ENCODE measurements at places on chromosomes 12 and 14.

- DNase-seq, result no peak
Observed at GRCh38 chr14:95500201-95500681, 16.2 kb downstream of the SYNE3 start.

GRCh38 chr12:87054226-87054625 lies 798.0 kb upstream of the MGAT4C start:
- DNase-seq, result no peak

GRCh38 chr12:31958569-31959160 lies 550 bp upstream of the RESF1 start:
- no peak for DNase-seq

DNA sequence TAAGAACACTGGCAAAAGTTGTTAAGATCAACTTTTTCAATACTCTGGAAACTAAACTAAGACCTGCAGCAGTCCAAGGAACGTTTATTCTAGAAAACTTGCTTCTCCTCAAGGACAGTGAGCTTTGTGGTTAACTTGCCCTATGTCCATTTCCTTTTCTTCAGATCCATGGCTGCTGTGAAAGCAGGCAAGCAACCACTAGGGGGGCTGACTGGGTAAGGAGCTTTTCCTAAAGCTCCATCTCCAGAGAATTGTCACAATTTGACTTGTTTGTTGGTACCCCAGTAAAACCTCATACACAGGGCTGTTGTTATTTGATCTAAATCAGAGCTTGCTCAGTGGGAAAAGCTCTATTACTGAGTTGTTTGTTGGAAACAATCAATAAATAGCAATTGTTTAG lies 10.1 kb upstream of the RPL10L start:
- DNase-seq, result no peak

DNA sequence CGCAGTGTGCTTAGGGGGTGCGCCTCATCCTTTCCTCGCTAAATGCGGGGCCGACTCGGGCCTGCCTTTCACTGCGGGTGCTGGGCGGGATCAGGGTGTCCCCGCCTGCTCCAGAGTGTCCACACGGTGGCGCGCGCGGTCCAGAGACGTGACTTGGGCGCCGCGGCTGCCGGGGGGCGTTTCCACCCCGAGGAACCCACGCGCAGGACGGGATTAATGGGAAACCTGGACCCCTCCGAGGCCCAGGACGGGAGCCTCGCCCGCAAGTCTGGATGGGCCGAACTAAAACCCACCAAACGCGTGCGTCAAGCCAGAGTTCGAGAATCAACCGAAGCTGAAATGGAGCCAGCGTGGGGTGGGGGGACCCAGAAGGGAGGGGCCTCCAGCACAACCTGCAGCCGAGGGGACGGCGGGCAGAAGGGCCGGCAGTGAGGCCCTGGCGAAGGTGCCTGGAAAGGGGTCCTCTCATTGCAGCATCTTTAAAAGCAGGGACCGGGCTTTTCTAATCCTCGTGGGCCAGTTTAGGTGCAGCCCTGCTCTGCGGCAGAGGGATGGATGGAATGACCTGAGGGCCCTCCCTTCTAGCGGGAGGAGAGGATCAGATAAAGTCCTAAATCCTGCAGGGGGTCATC lies 93.3 kb downstream of the NINJ2 start:
- no peak for DNase-seq

GRCh38 chr14:101475456-101476257 lies 85.6 kb upstream of the DIO3 start:
- DNase-seq, result no peak

DNA sequence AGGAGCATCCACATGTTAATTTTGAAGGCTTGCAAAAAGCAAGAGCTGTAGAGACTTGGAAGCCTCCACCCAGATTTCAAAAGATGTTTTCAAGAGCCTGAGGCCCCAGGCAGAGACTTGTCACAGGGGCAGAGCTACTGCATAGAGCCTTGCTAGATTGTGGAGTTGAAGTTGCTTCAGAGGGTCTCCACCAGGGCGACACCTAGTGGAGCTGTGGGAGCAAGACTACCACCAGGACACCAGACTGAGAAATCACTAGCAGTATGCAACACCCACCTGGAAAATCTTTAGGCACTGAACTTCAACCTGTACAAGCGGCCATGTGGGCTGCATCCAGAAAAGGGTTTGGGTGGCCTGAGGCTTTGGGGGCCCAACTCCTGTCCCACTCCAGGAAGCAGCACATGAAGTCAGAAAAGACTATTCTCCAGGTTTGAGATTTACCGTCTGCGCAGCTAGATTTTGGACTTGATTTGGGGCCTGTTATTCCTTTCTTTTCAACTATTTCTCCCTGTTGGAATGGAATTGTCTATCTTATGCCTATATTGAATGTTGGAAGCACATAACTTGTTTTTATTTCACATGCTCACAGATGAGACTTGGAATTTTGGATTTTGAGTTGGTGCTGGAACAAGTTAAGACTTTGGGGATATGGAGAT lies 508.6 kb downstream of the FLRT2 start:
- DNase-seq, result no peak

GRCh38 chr14:67690011-67690410 lies 5.6 kb downstream of the RDH11 start:
- no peak for DNase-seq

- no peak for DNase-seq
Observed at GRCh38 chr12:4539167-4539870, 629 bp downstream of the RAD51AP1 start.

DNA sequence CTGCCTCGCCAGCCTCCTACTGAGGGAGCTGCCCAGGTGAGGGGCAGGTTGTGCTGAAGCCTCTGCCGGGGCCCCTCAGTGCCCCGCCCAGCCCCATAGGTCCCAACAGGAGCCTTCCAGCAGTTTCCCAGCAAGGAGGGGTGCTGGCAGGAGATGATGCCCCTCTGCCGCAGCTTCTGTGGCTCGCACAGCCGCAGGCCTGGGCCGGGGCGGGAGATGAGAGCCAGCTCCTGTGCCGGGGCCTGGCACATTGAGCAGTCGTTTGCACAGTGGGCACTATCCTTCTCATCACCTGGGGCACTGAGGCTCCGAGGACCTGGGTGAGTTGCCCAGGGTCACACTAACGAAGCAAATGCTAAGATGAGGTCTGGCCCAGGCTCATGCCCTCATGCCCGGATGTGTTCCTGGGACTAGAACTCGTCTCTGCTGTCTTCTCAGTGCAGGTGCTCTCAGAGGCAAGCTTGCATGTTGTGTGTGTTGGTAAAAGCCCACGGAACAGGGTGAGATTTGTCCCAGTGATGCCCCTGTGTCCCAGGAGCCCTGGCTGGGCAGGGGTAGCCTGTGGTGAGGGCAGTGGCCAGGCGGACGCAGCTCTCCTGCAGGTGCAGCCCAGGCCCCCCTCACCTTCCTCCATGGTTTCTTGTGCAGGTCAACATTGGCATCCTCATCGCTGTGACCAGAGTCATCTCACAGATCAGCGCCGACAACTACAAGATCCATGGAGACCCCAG lies 177.5 kb downstream of the ADGRD1 start:
- DNase-seq, result no peak

GRCh38 chr14:105146976-105147635 lies 21.5 kb downstream of the JAG2 start:
- no peak for DNase-seq

- no peak for DNase-seq
Observed at GRCh38 chr14:65808390-65808789, 395.9 kb downstream of the FUT8 start.

- DNase-seq, result no peak
Observed at GRCh38 chr12:57712701-57713100, 18.8 kb downstream of the OS9 start.

GRCh38 chr14:75825147-75825592 lies 156.6 kb downstream of the TGFB3 start:
- no peak for DNase-seq

GRCh38 chr14:74896400-74896799 lies 14.7 kb downstream of the DLST start:
- DNase-seq, result no peak

- DNase-seq, result no peak
Observed at GRCh38 chr12:25767606-25768005, 190.9 kb upstream of the RASSF8 start.

- no peak for DNase-seq
Observed at GRCh38 chr14:65238456-65238855, 136.1 kb upstream of the MAX start.

DNA sequence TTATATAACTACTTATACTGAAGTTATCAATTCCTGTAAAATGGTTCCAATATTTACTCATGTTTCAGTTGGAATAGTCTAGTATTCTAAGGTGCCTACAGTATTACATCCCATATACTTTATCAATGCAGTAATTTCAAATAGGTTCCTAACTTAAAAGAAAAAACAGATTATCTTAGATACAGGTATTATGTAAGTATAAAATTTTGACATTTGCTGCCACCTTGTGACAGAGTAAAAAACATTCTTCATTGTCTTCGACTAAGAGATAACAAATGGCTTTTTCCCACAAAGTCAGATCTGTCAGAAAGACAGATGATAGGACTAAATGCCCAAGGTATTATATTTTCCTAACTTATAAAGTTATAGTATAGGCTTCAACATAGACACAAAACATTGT lies 78.7 kb downstream of the TXNDC16 start:
- no peak for DNase-seq

DNA sequence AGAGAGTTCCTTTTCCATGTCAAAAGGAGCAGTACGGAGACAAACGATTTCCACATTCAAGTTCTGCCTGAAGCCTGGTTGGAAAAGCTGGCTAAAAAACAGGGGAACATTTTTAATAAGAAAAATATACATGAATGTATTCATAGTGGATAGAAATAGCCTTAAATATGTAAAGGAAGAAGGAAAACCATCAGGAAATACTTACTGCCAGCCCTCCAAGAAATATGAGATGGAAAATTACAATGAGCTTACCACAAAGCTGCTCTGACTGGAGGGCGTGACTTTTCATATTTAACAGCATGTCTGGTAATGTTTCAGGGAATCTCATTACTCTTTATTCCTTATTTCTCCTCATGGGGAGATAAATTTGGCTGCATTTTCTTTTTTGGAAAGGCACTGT lies 75.9 kb upstream of the ZDHHC17 start:
- DNase-seq, result no peak

- no peak for DNase-seq
Observed at GRCh38 chr12:119748497-119748896, 80.6 kb downstream of the PRKAB1 start.

DNA sequence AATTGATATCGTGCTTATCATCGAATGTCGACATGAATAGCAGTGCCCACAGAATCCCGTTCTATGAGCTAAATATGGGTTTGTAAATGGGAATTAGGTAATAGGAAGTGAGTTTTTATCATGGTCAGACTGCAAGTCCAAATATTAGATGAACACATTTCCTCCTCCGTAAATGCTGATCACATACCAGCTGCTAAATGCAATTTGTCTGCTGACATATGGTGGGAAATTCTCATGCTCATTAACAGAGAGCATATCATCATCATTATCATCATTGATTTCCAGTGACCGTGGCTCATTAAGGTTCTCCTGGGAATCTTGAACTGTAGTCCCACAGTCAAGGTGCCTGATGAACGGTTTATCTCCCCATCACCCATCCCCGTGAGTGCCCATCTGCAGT lies 998.8 kb upstream of the TMEM132C start:
- no peak for DNase-seq

Measured in AG04449 (cell line).